Small intestine (tissue), 16 donors: ENCODE measurements at places on chromosomes 11 and 22.

- no peak for DNase-seq
These were observed 16.8 kb upstream of the SLC22A8 start for GRCh38 chr11:63032457-63032856.

DNA sequence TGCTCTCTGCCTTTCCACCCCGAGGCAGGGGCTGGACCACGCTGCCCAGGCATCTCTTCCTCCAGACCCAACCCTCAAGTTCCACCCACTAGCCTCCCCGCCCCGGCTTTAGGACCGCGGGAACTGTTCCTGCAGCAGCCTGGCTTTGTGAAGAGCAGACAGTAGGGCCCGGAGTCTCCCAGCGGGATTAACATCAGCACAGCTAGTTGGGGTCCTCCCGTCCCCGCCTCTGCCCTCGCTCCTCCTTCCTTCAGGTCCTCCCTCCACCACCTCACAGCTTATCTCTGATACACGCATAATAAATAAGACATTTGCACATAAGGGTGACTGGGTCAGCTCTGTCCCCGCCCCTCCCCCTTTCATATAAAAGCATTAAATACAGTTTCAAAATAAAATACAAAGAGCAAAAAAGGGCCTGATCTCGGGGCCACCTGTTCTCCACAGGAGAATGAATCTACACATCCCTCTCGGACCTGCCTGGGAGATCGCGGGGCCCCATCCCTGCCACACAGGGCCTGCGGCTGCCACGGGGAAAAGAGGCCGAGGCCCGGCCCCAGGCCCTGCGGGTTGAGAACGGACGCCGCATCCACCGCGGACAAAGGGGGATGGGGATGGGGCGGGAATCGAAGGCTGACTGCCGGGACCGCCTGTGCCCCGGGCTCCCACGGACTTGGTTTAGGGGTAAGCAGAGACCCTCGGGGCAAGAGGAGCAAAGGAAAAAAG lies 6.5 kb downstream of the ZFTA start:
- peak; percentile 27 for DNase-seq

GRCh38 chr11:131889146-131889577 lies 518.7 kb downstream of the NTM start:
- DNase-seq: no peak

- no peak for DNase-seq
These were observed 366.9 kb downstream of the FAT3 start for GRCh38 chr11:92591521-92591920.

GRCh38 chr11:21603886-21604285 lies 589.0 kb upstream of the ANO5 start:
- DNase-seq: no peak
